ENCODE measurements at places on chromosomes 5 and 9. TPM values are rescaled to one million over a fixed set of nuclear protein-coding genes. Genes with fewer than 3 reads are reported as not detected.

SVEP1 gene
- total RNA-seq: not detected

OTULINL gene
- total RNA-seq: 59.6 TPM

DRD1 gene
- not detected for total RNA-seq

CARTPT gene
- total RNA-seq: not detected

FBP2 gene
- not detected for total RNA-seq

IRX2 gene
- total RNA-seq: not detected

ELL2 gene
- 11.0 TPM for total RNA-seq

CENPK gene
- total RNA-seq: 97.8 TPM

PPP6C gene
- total RNA-seq: 51.9 TPM

HTR1A gene
- not detected for total RNA-seq

FOXD4L3 gene
- 0.13 TPM for total RNA-seq

PCDHGA6 gene
- 0.11 TPM for total RNA-seq

CDKN2B-AS1 gene
- total RNA-seq: 6.4 TPM

AK8 gene
- 0.39 TPM for total RNA-seq

PCDHGA4 gene
- not detected for total RNA-seq

SLC45A2 gene
- total RNA-seq: 0.34 TPM

NRARP gene
- total RNA-seq: 1.4 TPM

REEP2 gene
- total RNA-seq: 1.1 TPM

ZNG1F gene
- 7.6 TPM for total RNA-seq

C5orf58 gene
- not detected for total RNA-seq

SEC61B gene
- total RNA-seq: 124 TPM

GRM6 gene
- total RNA-seq: not detected

TAF11L2 gene
- not detected for total RNA-seq

PGM5 gene
- total RNA-seq: not detected

PCSK5 gene
- 3.7 TPM for total RNA-seq

TMC1 gene
- not detected for total RNA-seq

DEPDC1B gene
- 50.8 TPM for total RNA-seq

MSX2 gene
- total RNA-seq: not detected

DIRAS2 gene
- not detected for total RNA-seq

DIMT1 gene
- 24.8 TPM for total RNA-seq

SHISAL2B gene
- not detected for total RNA-seq

Data from activated CD8-positive, alpha-beta T cell treated with anti-CD3 and anti-CD28 coated beads, Interleukin-2, amount 10 ng/mL, durations not matched to agents 7 days and 5 days (primary cell).